ENCODE measurements at places on chromosomes 6 and 20.
A peak's percentile ranks its signal among the peaks of the same experiment; 100 is the strongest.

GRCh38 chr20:2637246-2637645 lies 15.2 kb upstream of the NOP56 start:
- no peak for DNase-seq

- no peak for DNase-seq
Measured at GRCh38 chr20:2652724-2653555, 508 bp downstream of the NOP56 start.

- no peak for DNase-seq
Measured at GRCh38 chr6:43728586-43728985, 41.0 kb upstream of the MRPS18A start.

GRCh38 chr6:126805861-126806260 lies 312.6 kb upstream of the RSPO3 start:
- no peak for DNase-seq

DNA sequence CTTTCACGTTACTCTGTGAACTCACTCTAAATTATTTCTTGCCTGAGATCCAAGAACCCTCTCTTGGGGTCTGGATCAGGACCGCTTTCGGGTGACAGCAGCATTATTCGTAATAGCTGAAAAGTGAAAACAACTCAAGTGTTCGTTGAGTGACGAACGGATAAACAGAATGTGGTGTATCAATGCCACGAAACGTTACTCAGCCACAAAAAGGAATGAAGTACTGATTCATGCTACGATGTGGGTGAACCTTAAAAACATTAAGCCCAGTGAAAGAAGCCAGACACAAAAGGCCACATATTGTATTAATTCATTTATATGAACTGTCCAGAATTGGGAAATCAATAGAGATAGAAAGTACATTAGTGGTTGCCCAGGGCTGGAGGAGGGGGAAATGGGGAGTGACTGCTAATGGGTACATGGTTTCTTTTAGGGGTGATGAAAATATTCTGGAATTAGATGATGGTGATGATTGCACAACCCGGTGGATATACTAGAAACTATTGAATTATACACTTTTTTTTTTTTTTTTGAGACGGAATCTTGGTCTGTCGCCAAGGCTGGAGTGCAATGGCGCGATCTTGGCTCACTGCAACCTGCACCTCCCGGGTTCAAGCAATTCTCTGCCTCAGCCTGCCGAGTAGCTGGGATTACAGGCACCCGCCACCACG lies 8.4 kb downstream of the PTGIS start:
- no peak for DNase-seq

DNA sequence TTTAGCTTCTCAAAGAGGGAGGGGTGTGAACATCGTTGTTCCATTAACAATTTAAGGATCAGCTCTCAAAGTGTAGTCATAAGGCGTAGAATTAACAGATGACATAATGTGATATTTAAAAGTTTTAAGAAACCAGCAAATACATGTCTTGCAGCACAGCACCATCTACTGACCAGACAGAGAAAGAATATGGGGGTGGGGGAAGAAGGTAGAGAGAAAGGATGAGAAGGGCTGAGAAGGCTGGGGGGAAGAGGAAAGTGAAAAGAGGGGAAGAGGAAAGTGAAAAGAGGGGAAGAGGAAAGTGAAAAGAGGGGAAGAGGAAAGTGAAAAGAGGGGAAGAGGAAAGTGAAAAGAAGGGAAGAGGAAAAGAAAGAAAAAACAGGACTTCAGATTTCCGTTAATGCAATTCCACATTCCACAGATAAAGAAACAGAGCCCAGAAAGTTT lies 80.9 kb downstream of the HAO1 start:
- DNase-seq = peak; percentile 94

DNA sequence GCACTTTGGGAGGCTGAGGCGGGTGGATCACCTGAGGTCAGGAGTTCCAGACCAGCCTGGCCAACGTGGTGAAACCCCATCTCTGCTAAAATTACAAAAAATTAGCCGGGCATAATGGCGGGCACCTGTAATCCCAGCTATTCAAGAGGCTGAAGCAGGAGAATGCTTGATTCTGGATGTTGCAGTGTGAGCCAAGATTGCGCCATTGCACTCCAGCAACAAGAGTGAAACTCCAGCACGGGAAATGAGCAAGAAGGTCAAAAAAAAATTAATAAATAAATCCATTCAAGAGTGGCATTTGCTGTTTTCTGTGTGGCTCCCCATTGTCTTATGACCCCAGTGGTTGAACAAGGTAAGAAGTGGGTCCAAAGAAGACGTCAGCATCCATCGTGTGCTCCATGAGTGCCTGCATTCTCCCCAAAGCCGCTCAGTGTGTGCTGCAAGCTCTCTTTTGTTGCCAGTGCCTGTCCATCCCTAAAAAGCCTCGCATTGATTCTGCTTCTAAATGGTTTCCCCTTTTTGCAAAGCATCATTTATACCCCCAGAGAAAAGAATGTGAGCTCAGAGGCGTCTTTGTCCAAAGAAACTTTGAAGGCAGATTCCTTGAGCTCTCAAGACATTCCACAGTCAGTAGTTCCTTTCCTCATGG lies 38.8 kb upstream of the MAP3K4 start:
- DNase-seq = no peak

- DNase-seq = no peak
Measured at GRCh38 chr6:38701551-38701950, 1.4 kb downstream of the GLO1 start.

DNA sequence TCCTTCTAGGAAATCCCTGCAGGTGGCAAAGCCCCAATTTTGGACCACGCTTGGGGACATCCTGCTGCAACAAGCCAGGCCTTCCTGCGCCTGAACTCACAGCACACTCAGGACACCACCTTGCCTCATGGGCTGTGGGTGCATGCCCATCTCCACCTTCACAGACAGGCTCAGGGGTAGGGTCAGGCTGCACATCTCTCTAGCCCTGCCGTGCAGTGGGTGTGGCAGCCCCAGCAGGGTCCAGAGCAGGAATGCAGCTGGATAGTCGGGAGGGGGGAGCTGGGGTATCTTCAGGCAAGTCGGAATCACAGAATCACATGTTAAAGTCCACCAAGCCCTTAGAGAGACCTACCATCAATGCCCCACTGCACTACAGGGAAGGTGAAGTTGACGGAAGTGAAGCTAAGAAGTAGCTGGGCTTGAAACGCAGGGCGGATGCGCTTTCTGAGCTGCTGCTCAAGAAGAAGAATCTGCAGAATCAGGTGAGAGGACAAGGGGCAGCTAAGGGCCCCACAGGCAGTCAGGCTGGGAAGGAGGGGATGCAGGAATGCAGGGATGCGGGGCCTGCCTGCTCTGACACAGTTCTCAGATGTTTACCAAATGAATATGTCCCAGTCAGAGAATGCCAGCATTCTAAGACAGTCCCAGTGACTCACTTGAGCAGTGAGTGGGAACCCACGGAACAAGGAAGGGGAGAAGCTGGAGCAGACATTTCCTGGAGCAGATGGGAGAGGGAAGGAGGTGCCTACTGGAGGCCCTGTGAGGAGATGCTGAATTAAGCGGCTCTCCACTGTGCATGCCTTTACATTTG lies 11.3 kb downstream of the SERPINB6 start:
- no peak for DNase-seq

GRCh38 chr20:61937146-61937962 lies 128.3 kb downstream of the TAF4 start:
- no peak for DNase-seq

DNA sequence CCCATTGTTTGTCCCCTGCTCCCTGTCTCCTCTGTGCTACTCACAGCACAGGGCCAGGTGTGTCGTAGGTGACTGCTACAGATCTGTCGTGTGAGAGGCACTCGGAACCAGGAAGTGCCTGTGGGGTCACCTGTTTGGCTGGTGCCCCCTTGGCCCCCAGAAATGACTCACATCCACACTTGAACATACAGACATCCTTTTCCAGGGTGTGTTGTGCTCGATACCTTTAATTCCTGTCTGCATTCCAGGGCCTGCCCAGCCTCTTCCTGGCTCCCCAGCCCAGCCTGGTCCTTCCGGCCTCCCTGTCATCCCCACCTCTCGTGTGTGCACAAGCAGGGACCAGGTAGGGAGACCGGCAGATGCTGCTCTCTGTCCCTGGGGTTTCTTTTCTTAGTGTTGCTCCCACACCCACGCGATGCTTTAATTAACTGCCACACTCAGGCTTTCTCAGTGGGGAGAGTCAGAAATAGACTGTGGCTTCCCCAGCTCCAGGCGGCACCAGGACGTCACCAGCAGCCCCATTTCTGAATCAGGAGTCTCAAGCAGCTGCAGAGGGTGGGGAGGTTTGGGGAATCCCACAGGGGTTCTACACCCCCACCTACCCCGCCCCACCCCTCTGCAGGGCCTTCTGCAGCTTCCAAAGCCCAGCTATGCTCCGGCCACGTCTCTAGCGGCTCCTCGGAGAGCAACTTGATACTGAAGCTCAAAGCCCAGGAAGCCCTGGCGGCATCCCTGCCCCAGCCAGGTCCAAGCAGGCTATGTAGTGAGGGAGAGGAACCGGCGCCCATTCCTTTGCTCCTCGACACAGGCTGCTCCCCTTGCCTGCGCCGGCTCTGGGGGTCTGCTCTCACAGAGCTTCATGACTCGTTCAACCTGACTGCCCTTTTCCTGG lies 102.2 kb downstream of the SYCP2 start:
- DNase-seq = no peak

DNA sequence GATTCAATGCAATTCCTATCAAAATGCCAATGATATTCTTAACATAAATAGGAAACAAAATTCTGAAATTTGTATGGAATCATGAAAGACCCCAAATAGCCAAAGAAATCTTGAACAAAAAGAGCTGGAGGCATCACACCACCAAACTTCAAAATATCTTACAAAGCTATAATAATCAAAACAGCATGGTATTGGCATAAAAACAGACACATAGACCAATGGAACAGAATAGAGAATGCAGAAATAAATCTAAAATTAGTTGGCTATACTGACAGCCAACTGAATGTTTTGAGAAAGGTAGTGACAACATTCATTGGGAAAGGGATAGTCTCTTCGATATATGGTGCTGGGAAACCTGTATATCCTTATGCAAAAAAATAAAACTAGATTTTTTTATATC lies 121.9 kb upstream of the ASCC3 start:
- DNase-seq = no peak

GRCh38 chr20:32397567-32398084 lies 39.5 kb downstream of the ASXL1 start:
- no peak for DNase-seq

GRCh38 chr6:160036331-160036695 lies 67.4 kb downstream of the IGF2R start:
- no peak for DNase-seq

DNA sequence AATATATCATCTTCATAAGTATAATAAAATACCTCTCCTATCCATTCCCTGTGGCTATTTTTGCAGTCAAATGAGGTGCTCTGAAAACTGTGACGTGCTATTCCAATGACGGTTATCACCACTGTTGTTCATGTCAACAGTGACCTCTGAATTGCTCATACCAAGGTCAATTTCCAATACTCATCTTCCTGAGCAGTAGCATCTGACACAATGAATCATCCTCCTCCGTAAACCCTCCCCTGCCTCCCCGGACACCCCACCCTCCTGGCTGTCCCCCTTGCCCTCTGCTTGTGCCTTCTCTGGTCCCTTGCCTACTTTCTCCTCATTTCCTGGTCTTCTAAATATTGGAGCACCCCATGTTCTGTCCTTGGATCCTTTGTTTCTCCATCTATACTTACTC lies 77.7 kb upstream of the SLC22A23 start:
- DNase-seq = no peak

GRCh38 chr6:143276436-143276835 lies 174.1 kb downstream of the ADAT2 start:
- no peak for DNase-seq

GRCh38 chr6:157496534-157497095 lies 115.6 kb downstream of the ZDHHC14 start:
- no peak for DNase-seq

GRCh38 chr6:143733510-143733909 lies 55.7 kb downstream of the PHACTR2 start:
- DNase-seq = no peak

DNA sequence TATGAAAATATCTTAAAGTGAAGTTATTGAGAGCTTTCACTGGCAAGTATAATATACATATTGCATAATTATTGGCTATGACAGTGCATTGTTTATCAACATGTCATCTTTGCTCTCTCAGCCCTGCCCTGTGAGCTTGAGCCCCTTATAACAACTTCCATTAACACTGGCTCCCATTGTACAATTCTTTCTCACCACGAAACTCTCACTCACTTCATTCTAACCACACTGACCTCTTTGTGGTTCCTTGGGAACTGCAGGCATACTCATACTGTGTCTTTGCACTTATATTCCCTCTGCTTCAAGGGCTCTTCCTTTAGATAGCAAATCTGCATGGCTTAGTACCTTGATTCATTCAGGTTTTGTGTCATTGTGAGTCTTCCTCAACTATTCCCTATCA lies 411.8 kb downstream of the CDKAL1 start:
- no peak for DNase-seq
